ENCODE measurements at places on chromosomes 1 and 21.

GRCh38 chr1:60965280-60965854, 117.0 kb upstream of the NFIA start:
- DNase-seq = no peak

DNA sequence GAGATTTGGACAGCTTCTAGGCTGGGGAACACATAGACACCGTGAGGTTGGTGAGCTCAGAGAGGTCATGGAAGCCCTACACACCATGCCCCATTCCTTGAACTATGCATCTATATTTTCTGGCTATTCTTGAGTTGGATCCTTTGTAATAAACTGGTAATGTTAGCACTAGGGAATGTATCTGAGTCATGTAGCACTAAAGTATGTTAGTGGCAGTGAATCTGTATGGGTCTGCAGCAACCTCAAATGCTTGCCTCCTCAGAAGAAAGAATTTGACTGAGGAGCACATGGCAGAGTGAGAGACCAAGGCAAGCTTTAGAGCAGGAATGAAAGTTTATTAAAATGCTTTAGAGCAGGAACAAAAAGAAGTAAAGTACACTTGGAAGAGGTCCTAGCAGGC, 43.7 kb upstream of the LRRC7 start:
- peak; percentile 86 for DNase-seq

DNA sequence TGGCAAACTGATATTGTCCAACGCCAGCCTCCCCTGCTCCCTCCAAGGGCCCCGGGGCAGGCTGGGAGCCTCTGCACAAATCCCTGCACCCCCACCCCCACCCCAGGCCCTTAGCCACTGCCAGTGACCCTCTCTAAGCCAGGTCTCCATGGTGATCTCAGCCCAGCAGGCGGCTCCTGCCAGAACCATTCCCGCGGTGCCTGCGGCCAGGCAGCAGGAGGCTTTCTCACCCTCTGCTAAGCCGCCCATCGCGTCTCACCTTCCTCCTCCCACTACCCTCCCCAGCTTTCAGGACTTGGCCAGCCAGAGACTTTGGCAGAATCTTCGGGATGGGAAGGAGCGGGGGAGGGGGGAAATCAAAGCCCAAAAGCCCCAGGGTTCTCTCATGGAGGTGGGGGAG, 46.8 kb upstream of the WASF2 start:
- DNase-seq = peak; percentile 74

- peak; percentile 91 for DNase-seq
These were observed 21.7 kb upstream of the TUT4 start for GRCh38 chr1:52574594-52574993.

- DNase-seq = no peak
These were observed 344.6 kb upstream of the LYPLAL1 start for GRCh38 chr1:218829097-218829496.

GRCh38 chr21:45887788-45888187, 93.8 kb upstream of the COL6A1 start:
- no peak for DNase-seq

DNA sequence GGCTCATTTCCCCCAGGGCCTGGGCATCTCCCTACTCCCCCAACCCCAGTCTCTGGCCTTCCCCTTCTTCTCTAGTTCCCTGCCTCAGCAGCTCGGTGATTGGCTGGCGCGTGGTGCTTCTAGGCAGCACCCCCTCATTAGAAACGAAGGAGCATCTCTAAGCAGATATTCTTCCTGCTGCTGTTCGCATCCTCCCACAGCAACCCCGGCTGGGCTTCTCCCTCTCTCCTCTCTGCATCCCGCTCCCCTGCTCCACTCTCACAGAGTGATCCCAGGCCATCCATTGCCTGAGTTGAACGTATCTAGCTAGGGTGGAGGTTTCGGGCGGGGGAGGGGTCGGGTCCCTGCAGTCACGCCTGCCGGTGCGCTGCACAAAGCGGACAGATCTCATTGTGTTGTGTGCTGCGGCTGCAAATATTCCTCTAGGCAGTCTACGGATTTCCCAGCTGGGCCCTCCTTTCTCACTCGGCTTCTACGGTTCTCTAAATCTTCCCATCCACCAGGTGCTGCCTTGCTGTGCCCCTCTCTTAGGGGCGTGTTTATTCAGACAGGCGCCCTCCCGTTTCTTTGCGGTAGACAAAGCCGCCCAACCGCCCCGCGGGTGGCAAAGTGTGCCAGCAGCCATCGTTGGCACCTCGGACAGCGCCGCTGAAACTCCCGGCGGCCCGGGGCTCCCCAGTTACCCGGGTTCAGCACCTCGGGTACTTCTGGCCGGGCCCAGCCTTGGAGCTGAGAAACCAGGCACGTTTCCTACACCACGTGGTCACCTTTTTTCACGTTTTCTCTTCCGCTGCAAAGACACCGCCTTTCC, 2.2 kb downstream of the CACNA1E start:
- DNase-seq = no peak

GRCh38 chr1:155485945-155486344, 76.7 kb downstream of the ASH1L start:
- no peak for DNase-seq

GRCh38 chr1:234495231-234495990, 16.4 kb upstream of the TARBP1 start:
- peak; percentile 97 for DNase-seq

- peak; percentile 40 for DNase-seq
These were observed 134.2 kb downstream of the SYT2 start for GRCh38 chr1:202575918-202576653.

GRCh38 chr1:170176772-170177171, 31.0 kb downstream of the NTMT2 start:
- no peak for DNase-seq

- peak; percentile 38 for DNase-seq
These were observed 92.5 kb downstream of the PBX1 start for GRCh38 chr1:164651351-164651951.

DNA sequence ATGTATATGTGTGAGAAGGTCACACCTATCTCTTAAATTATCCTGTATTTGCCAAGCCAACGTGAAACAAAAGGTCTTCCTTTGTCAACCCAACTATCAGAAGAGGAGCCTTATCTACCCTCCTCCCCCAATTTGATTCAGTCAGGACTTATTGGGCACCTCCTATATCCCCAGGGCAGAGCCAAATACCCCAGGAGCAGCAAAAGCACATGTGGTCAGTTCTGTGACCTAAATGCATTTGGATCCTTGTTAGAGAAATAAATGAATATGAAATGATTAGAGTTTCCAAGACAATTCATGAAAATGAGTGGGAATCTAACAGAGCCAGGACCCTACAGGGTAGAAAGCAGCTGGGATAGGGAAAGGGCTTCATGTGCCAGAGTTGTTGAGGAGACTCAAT, 37.0 kb upstream of the KCND3 start:
- DNase-seq = no peak

DNA sequence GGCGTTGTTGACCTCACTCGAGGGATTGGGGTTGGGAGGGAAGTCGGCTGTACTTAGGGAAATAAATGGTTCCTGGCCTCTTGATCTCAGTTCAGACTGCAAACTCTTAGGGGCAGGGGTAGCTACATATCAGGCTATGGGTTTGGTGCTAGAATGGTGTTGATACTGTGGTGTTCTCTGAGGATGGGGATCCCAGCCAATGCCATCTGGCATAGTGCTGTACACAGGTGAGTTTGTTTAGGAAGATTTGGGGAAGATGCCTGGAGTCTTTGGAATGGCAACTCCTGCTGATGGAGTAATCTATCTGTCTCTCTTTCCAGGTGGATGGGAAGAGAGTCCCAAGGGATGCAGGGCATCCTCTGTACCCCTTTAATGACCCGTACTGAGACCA, 14.3 kb upstream of the NASP start:
- DNase-seq = no peak

DNA sequence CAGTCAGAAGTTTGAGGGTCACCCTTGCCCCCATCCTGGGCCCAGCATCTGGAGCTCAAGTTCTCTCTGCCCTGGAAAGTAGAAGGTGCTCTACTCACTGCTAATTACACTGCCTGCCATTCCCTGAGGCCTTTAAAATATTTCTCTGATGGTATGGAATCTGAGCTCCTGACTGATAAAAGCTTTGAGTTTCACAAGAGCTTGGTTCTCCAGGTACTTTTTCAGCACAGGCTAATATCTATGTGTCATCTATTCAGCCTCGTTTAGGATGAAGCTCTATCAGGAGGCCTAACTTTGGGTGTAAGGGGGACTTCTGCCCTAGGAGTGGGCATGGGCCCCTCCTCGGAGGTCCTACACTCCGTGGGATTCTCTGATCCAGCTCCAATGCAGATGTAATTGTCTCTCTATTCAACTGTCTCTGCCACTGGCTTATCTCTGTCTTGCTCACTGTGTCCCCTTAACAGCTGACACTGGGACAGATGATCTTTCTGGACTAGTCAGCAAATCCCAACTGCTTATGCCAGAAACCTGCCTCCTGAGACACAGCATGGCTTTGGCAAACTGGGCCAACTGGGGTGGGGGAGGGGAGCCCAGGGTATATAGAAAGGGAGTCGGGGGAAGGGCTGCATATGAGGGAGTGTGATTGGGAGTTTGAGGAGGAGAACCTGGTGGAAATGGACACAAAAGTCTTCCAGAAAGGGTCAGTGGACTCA, 104.2 kb upstream of the GADD45A start:
- DNase-seq = no peak

GRCh38 chr1:21669258-21670058, at the start of gene RAP1GAP:
RAP1GAP (minus strand) TSS chr1:21669357; CDS start chr1:21620032, 49,325 bp downstream.
- no peak for DNase-seq

DNA sequence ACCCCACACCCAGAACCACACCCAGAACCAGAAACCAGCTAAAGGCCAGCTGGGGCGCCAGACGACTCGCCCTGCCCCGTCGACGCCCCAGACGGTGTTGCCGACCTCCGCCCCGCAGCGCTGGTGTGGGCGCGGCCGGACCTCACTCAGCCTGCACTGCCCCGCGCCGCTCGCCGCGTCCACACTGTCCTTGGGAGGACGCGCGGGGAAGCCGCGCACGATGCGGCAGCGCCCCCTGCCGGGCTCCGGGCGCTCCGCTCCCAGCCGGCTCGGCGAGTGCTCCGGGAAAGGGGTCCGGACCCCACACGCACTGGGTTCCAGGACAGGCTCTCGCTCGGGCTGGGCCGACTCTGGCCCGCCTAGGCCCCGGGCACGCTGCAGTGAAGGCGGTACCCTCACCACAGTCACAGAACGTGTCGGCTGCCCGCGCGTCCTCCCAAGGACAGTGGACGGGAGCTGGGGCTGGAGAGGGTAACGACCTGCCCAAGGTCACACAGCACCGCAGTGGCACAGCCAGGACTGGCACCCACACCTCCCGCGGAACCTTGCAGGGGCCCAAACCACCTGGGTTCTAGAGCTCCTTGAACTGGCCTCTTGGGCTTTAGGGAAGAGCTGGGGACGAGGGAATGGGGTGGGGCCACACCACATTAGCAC, 90.2 kb downstream of the DMRTA2 start:
- peak; percentile 49 for DNase-seq
